ENCODE measurements at places on chromosomes 12 and 14. TPM values are rescaled to one million over a fixed set of nuclear protein-coding genes. Genes with fewer than 3 reads are reported as not detected.

The PEBP1 gene
- 138 TPM for total RNA-seq

The SERPINA3 gene
- not detected for total RNA-seq

The KLRC1 gene
- total RNA-seq: not detected

DNA sequence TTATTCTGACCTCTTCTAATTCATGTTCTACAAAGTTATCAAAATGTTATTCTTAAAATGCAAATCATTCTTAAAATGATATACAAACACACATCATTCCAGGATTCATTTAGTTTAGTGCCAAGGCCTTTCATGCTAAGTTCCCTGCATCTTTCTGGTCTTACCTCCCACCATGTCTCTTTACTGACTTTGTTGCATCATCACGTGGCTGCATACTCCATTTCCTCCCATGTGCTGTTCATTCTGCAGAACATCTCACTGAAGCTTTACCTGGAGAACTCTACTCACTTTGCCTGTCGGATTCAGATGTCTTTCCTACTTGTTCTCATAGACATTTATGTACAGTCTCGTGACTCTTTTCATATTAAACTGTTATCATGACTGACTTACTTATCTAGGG is 278.1 kb downstream of the RAD51B start:
- DNase-seq: no peak

DNA sequence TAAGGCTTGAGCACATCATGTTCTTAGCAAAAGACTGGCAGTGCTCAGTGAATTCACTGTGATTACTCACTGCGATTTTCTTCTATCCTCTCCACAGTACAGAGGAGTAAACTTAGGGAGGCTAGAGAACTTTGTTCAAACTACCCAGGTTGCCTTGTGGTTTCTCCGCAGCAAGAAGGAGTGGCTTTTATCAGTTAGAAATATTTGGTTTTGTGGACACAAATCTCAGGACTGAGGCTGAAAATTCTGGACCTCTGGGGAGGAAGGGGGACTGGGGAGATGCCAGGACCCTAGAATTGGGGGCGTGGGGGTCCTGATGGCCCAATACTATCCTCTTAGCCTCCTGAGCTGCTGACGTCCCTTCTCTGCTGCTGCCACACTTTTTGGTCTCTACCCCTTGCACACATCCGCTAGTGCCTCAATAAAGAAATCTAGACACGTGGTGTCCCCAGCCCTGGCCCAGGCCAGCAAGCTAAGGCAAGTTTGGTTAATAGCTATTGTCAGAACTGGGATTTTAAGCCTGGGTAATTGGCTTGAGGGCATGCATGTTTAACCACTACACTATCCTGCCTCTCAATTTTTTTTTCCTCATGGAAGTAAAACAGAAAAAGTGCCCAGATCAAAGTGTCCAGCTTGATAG is 842 bp downstream of the OAS2 start:
- DNase-seq: no peak

The REP15 gene
- 4.0 TPM for total RNA-seq

- DNase-seq: no peak
These were observed 243.7 kb downstream of the SLC16A7 start for GRCh38 chr12:59839514-59839913.

DNA sequence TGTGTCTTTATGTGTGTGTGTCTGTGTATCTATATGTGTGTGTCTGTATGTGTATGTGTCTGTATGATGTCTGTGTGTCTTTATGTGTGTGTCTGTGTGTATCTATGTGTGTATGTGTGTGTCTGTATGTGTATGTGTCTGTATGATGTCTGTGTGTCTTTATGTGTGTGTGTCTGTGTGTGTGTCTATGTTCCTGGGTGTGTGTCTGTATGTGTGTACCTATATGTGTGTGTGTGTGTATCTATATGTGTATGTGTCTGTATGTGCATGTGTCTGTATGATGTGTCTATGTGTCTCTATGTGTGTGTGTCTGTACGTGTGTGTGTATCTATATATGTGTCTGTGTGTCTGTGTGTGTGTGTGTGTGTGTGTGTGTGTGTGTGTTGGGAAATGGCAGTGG is 19.0 kb upstream of the CD9 start:
- no peak for DNase-seq

DNA sequence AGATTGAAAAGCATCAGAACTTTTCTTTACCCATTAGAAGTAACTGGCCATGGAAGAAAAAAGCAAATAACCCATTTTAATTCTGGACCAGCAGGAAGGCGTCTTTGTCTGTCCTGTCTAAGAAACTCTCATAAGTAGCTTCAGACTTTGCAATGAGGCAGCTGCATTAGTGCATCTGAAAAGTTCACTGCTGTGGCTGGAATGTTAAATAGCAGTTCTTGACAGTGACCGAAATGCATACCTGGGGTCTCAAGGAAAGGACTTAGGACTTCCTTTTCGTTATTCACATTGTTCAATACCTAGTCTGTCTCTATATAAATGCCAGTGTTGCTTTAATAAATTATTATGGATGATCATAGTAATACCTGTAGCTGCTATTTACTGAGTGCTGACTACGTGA is 125.9 kb downstream of the ANO4 start:
- no peak for DNase-seq

- no peak for DNase-seq
These were observed 248.0 kb downstream of the NPAS3 start for GRCh38 chr14:33186656-33187055.

DNA sequence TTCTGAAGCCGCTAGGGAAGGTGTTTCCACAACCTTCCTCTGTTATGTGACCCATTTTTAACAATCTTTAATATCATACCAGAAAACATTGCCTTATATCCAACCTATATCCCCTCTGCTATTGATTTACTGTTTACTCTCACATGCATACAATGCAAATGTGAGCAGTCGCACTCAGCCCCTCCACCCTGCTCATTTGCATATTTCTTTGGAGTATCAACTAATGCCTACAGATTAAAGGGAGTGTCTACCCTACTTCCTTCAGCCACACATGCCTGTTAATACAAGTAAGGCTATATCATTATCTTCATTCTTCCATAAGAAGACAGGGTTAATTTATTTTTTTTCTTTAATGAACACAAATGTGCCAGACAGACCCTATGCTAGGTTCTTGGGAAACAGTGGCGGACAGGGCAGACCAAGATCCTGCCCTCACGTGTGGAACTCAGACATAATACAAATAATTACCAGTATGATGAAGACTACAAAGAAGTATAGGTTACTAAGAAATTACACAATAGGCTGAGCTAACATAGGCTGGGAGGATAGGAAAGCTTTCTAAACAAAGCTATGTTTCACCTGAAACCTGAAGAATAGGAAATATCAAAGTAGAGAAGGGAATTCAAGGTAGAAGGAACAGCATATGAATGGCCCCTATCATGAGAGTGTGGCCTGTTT is 107.3 kb upstream of the MDM1 start:
- DNase-seq: no peak

GRCh38 chr14:100644784-100645183 is 57.6 kb upstream of the BEGAIN start:
- no peak for DNase-seq

- no peak for DNase-seq
These were observed 30.4 kb downstream of the CCNK start for GRCh38 chr14:99511421-99512109.

The POTEM gene
- total RNA-seq: not detected

DNA sequence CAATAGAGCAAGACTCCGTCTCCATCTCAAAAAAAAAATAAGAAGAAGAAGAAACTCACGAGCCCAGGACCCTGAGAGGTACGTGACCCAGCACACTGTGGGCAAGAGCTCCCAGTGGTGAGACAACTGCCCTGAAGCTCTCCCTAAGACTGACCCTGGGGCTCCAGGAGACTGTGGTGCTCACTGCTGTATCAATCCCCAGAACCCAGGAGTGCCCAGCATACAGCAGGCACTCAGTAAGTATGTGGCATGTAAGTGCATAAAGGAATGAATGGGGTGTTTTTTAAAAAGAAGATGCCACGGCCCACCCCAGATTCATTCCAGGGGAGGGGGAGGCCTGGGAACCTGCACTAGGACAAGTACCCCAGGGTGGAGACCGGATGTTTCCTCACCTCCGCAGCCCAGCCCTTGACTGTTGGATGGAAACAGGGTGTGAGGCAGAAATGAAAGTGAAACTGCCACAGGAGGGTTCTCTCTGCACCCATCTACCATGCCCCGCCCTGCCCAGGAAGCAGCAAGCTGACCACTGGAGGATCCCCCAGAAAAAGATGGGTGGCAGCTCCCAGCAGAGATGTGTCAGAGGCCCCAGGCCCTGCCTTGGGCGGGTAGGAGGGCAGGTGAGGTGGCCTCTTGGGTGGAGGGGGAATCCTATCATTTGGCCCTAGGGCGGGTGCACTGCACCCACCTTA is 12.2 kb downstream of the ITPK1 start:
- no peak for DNase-seq

GRCh38 chr12:6963016-6963731 is 7.3 kb downstream of the PHB2 start:
- DNase-seq: no peak

GRCh38 chr14:45526715-45527549 is 273.9 kb upstream of the MIS18BP1 start:
- DNase-seq: peak; percentile 64

- DNase-seq: no peak
These were observed 4.3 kb downstream of the TINF2 start for GRCh38 chr14:24238123-24238522.
